A549 treated with RU486 at 1 μM for 4 hours (cell line): ENCODE measurements at places on chromosomes 11 and 22. TPM values are rescaled to one million over a fixed set of nuclear protein-coding genes. Genes with fewer than 3 reads are reported as not detected.

The STIP1 gene
- total RNA-seq = 234 to 268 TPM (median 258 TPM) in 5 replicates

The NXPE1 gene
- total RNA-seq = not detected in 5 replicates

The NNMT gene
- total RNA-seq = 194 to 222 TPM (median 206 TPM) in 5 replicates

The BTBD18 gene
- not detected in 5 replicates for total RNA-seq

The KREMEN1 gene
- total RNA-seq = 1.9 to 4.6 TPM (median 3.9 TPM) in 5 replicates

The OTOG gene
- total RNA-seq = not detected in 5 replicates

The MSANTD2 gene
- 4.4 to 5.7 TPM (median 5.0 TPM) in 5 replicates for total RNA-seq

The NR1H3 gene
- total RNA-seq = 10.1 to 17.8 TPM (median 14.7 TPM) in 5 replicates

The CASP4 gene
- 4.9 to 8.9 TPM (median 5.4 TPM) in 5 replicates for total RNA-seq

The APOA4 gene
- not detected in 5 replicates for total RNA-seq

The ACRV1 gene
- not detected in 5 replicates for total RNA-seq

The KCNJ11 gene
- 0.40 to 0.65 TPM (median 0.55 TPM) in 5 replicates for total RNA-seq

The CDCA5 gene
- 56.3 to 71.6 TPM (median 66.3 TPM) in 5 replicates for total RNA-seq

The AASDHPPT gene
- total RNA-seq = 21.7 to 35.1 TPM (median 31.0 TPM) in 5 replicates

The GRIA4 gene
- not detected in 5 replicates for total RNA-seq

The SYCE3 gene
- total RNA-seq = 0.56 to 0.66 TPM (median 0.58 TPM) in 3 of 5 replicates, not detected in the others

The ANO1 gene
- 0.77 to 1.8 TPM (median 1.3 TPM) in 5 replicates for total RNA-seq

The OR5T1 gene
- total RNA-seq = not detected in 5 replicates

The FOLR2 gene
- total RNA-seq = not detected in 5 replicates

The TEX12 gene
- not detected in 5 replicates for total RNA-seq

The APOBEC3B gene
- 29.1 to 36.5 TPM (median 30.0 TPM) in 5 replicates for total RNA-seq

The GVQW3 gene
- total RNA-seq = 0.43 to 1.6 TPM (median 0.87 TPM) in 5 replicates

The TTLL1 gene
- 1.9 to 2.6 TPM (median 2.2 TPM) in 5 replicates for total RNA-seq

The RFPL2 gene
- total RNA-seq = 0.09 to 0.23 TPM (median 0.13 TPM) in 4 of 5 replicates, not detected in the other

The TTC12 gene
- total RNA-seq = 4.0 to 8.2 TPM (median 6.2 TPM) in 5 replicates

The ANKK1 gene
- 0.03 to 0.07 TPM in 2 of 5 replicates, not detected in the others for total RNA-seq

The BIK gene
- 0.79 to 1.9 TPM (median 1.3 TPM) in 5 replicates for total RNA-seq
